NAMALWA (cell line): ENCODE measurements at places on chromosomes 5 and 9.

DNA sequence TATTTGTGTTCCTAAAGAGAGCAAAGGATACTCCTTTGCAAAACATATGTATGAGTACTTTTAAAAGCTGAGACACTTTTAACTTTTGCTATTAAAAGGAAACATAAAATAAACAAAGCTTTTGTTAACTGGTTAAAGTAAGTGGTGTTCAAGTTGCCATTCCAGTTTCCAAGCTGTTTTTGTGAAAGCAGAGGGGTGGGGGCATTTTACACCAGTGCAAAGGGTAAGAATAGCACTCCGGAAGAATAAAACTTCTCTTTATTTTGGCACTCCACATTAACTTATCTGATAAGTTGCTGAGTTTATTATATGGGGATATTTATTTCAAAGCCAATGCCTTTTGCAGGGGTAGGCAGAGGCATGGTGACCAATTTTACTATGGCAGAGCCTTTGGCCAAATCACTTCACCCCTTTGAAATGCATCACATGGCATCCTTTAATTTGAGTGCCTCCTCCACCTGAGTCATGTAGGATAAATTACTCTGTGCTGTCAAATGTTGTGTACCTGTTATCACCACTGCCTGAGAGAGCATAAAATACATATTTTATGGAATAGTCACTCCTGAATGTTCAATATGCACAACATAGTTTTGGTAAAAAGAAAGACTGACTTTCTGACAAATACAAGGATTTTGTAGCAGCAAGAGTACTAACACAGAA is 62.9 kb downstream of the MLLT3 start:
- DNase-seq: no peak

GRCh38 chr5:112154940-112155686 is 264.0 kb downstream of the EPB41L4A start:
- DNase-seq: no peak

- no peak for DNase-seq
Observed at GRCh38 chr9:91740701-91741100, 209.3 kb downstream of the ROR2 start.

DNA sequence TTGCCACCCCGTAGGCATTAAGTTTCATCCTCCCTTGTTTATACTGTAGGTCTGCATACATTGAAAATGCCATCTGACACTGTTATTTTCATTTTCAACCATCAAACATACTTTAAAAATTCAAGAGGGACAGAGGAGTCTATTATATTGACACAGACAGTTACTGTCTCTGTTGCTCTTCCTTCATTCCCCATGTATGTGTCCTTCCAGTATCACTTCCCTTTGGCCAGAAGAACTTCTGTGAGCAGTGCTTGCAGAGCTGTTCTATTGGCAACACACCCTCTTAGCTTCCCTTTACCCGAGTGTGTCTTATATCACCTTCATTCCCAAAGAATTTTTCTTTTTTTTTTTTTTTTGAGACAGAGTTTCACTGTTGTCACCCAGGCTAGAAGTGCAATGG is 42.8 kb downstream of the RASGEF1C start:
- no peak for DNase-seq

DNA sequence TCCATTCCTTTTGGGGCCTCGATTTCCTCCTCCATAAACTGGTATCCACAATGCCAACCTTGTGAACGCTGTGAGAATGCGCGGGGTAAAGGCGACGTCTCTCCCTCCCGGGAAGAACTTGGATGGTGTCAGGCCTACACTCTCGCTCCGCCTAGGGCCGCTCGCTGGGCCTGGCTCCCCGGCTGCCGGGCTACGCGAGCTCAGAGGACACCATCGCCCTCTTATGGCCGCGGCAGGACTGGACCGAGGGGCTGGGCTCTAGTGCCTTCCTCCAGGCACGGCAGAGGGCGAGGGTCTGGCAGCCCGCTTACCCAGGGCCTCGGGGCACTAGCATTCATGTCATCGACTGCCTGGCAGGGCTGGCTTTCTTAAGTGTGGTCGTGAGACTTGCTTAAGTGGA is 1.3 kb upstream of the EXOSC2 start:
- DNase-seq: no peak

GRCh38 chr9:131432597-131433301 is 38.9 kb downstream of the PRRC2B start:
- DNase-seq: no peak

GRCh38 chr5:39117401-39117800 is 43.2 kb upstream of the RICTOR start:
- no peak for DNase-seq
